ENCODE measurements at places on chromosomes 3 and 15.

DNA sequence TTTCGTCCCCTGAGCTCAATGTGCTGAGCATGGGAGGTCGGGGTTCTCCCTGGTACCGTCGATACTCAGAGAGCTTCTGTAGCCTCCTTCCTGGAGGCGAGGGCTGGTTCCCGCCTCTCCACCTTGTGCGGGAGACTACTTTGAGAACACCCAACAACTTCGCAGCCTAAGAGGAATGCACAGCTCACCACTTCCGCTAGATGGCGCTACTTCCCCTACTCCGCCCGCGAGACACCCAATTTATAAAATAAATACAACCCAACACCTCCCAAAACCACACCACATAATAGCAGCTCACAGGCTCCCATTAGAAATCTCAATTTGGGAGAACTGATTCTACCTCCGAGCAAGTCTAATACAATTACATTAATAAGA lies 1.2 kb downstream of the RGMA start:
- DNase-seq, result no peak

DNA sequence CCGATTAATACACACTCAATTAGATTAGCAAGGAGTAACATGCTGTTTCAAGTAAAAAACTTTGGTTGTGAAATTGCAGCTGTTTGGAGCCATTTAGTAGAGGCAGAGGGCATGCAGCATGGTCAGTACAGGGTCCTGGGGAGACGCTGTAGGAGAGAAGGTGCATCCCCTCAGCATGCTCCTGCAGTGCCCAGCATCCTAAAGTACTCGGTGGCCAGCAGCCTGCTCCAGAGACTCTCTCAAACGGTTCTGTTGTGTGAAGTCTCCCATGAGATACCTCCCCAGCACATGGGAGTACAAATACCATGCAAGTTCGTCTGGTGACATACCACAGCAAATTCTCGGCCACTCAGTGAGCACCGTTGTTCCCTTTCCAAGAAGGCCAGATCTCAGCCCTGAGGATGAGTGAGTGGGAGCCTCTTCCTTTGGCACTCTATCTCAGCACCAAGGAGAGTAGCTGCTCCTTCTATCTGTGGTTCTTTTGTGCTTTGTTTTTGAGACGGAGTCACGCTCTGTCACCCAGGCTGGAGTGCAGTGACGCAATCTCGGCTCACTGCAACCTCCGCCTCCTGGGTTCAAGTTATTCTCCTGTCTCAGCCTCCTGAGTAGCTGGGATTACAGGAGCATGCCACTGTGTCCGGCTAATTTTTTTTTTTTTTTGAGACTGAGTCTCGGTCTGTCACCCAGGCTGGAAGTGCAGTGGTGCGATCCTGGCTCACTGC lies 72.7 kb downstream of the TJP1 start:
- DNase-seq, result no peak

DNA sequence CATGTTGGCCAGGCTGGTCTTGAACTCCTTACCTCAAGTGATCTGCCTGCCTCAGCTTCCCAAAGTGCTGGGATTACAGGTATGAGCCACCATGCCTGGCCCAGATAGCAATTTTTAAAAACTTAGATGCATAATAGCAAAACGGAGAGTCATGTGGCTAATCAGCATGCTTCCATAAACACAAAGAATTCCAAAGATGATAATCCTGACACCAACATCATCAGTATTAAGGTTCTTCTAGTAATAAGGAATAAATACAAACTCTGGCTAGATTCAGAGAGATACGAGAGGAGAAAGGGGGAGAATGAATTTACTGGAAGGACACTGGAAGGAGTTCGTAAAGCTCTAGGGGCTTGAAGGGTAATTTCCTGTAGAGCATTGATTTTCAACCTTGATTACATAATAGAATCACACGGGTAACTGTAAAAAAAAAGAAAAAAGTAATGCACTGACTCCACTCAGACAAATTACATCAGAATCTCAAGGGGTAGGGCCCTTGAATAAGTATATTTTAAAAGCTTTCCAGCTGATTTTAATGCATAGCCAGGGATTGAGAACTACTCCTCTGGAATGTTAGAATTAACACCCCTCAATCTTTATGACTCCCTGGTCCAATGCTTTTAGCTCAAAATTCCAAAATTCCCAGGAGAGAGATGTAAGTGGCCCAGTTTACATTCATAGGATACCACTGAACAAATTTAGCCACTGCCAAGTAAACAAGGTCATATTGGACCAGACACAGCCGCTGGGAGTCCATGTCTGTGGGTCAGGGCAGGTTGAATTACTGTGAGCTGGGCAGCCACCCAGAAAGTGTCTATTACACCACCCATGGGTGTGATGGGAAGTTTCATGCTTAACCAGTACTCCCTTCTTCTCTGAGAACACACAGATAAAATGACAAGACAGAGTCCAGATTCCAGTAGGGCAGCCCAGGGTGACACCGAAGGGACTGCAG lies 243.9 kb downstream of the TBL1XR1 start:
- no peak for DNase-seq

- DNase-seq, result no peak
Measured at GRCh38 chr15:95286352-95286880, 1044.1 kb upstream of the NR2F2 start.

DNA sequence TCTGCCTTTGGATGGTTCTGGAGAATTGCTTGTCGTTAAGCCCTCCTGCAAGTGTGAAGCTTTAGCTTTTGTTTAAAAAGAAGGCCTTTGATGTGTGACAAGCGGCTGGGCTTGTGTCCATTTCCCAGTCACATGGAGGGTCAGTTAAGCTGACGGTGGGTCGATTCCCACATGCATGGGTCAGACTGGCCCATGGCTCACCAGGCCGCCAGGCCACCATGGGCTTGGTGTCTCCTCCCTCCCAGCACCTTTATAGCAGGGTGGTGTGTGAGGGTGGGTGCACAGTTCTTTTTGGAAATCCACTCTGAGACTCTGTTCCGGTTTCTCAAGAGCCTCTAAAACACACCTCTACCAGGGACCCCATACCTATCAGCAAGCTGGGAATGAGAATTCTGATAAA lies 67.2 kb downstream of the SCN5A start:
- no peak for DNase-seq

GRCh38 chr3:16053794-16054193 lies 120.7 kb upstream of the GALNT15 start:
- no peak for DNase-seq

DNA sequence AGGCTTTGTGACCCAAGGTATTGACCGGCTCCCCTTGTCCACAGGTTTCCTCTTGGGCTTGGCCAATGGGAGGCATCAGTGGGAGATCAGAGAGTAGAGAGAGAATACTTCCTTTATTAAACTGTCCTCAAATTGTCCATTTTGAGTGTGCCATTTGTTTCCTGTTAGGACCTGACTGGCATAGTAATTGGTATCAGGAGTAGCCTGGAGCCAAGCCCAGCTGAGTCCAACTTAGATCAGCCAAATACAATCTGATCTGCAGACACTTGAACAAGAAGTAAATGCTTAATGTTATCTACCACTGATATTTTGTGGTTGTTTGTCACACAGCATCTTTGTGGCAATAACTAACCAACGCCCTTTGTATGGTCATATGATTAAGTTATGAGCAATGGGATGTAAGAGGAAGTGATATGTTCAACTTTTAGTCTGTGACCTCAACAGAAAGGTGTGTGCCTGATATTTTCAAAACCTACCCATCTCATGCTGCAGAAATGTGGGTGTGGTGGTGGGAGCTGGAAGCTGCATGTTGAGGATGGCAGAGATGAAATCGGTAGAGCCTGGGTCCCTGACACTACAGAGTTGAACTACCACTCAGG lies 13.3 kb downstream of the MYD88 start:
- DNase-seq, result no peak

- no peak for DNase-seq
Measured at GRCh38 chr15:85137489-85138168, 156.0 kb downstream of the PDE8A start.

- DNase-seq, result no peak
Measured at GRCh38 chr15:60386615-60387014, 11.2 kb downstream of the ANXA2 start.

GRCh38 chr3:47930979-47931378 lies 85.2 kb downstream of the MAP4 start:
- DNase-seq, result no peak

GRCh38 chr3:104108522-104108921 lies 1258.2 kb upstream of the ALCAM start:
- no peak for DNase-seq

DNA sequence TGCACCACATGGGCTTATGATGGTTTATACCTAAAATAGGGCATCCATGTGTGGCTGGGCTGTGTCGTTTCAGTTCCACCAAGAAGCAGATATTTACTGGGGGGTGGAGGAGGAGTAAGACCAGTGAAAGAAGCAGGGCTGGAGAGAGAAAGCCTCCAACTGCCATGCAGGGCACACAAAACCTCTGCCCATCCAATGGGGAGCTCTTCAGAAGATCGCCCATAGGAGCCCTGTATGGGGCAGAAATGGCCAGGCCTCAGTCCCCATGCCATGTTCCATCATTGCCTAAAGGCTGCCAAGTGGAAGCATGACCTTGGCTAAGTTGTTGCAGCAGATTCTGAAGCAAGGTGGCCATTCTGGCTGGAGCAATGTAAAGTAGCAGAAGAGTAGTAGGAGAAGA lies 277.0 kb downstream of the MEX3B start:
- no peak for DNase-seq

DNA sequence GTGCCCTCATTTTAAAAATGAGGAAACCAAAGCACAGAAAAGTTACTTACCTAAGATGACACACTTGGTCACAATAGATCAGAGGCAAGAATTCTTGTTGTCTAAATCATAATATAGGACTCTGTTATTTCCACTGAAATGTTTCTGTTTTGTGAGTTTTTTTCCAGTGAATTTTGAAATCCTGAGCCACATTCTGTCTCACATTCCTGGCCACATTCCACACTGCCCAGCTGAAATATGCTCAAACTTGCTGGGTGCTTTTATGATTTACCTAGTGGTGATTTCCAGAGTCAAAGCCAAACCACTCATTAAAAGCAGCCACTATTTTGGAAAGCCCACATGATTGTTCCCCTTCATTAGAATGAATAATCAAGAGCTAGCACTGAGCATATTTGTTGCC lies 82.3 kb upstream of the NPHP3 start:
- DNase-seq, result no peak

DNA sequence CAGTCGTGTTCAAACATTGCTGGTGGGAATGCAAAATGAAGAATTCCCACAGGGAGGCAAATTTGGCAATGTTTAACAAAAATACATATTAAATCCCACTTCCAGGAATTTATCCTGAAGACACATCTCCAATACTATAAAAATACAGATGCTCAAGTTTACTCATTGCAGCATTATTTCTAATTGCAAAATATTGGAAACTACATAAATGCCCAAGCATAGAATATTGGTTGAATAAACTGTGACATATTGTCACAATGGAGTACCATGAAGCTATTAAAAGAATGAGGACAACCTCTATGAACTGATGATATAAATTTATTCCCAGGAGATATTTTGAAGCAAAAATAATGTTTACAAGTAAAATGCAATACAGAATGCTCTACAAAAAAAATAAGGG lies 49.7 kb upstream of the UBE2E2 start:
- DNase-seq, result no peak

DNA sequence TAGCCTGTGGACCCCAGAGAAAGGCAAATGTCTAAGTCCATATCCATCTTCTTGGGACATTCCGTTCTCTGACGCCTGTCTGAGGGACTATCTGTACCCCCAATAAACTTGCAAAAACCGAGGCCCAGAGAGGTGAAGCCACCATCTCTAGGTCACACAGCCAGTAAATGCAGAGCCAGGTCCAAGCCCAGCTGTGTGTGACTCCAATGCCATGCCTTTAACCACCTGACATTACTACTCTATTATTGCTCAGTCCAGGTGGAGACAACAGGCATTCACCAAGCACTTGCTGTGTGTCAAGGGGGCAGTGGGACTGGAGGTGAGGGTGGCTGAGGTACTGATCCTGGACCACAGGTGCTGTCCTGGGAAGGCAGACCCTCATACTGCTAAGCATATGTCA lies 25.4 kb downstream of the CYP8B1 start:
- no peak for DNase-seq

GRCh38 chr3:52022323-52023100 lies 26.8 kb upstream of the RPL29 start:
- no peak for DNase-seq

DNA sequence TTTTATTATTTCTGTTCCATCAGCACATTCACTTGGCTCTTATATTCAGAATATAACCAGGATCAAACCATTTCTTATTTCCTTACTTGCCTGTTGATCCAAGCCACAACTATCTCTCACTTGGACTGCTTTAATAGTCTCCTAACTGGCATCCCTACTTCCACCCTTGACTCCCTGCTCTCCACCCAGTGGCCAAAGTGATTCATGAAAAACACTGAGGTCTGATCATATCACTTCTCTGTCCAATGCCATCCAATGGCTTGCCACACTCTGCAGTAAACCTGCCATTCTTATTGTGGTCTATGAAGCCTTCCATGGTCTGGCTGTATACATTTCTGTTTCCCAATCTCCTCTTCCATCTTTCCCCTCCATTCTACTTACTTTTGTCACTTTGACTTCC lies 576.1 kb downstream of the PDCD6IP start:
- DNase-seq, result no peak

DNA sequence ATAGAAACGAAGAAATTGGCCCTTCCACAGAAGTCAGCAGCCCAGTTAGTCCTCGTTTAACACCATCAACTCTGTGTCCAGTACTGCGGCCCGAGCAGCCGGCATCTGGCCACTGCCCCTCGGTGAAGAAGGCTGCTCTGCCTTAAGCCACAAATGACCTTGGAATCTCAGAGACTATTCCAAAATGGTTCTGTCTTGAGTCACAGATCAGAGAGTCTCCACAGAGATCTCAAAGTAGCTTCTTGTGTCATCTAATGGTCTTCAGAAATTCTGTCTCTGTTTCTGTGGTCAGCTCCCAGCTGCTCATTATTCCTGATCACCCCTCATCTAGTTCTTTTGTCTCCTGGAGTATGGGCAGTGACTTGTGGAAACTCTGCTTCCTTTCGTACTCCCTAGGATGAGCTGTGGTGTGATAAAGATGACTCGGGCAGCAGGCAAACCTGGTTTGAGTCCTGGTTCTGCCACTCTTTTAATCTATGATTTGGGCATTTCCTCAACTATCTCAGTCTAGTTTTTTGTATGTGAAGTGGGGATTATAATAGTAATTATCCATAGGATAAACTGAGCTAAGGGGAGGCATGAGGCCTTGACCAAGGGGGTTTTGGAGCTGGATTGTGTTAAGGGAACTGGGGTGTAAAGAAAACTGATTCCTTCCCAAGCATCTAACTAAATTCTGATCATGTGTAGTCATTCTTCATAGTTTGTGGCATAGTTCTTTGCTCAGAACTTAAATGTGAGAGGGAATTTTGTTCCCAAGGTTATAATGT lies 22.6 kb downstream of the CRTC3 start:
- no peak for DNase-seq

GRCh38 chr3:182682263-182683241 lies 110.8 kb upstream of the ATP11B start:
- DNase-seq, result no peak
